ENCODE measurements at places on chromosomes 1 and 21. TPM values are rescaled to one million over a fixed set of nuclear protein-coding genes. Genes with fewer than 3 reads are reported as not detected.

Gene LIN28A
- total RNA-seq = not detected

Gene VCAM1
- 22.4 TPM for total RNA-seq

Gene SPRR1A
- total RNA-seq = not detected

Gene SAMSN1
- 4.6 TPM for total RNA-seq

Gene CITED4
- total RNA-seq = 180 TPM

Gene SPRR3
- total RNA-seq = not detected

Gene HSPA6
- 0.66 TPM for total RNA-seq

Gene NCAM2
- 0.26 TPM for total RNA-seq

Gene HAPLN2
- total RNA-seq = not detected

Gene SPAG17
- total RNA-seq = not detected

Gene ALPL
- total RNA-seq = 3.4 TPM

Gene TFAP2E
- not detected for total RNA-seq

Gene PTGER3
- total RNA-seq = 65.3 TPM

Gene NR5A2
- total RNA-seq = 98.3 TPM

Gene RIPK4
- total RNA-seq = 18.1 TPM

Gene RPAP2
- total RNA-seq = 4.9 TPM

Gene SPRR4
- not detected for total RNA-seq

Gene NEGR1
- total RNA-seq = 6.3 TPM

Gene SKI
- total RNA-seq = 15.8 TPM

Gene ADORA1
- total RNA-seq = 16.1 TPM

Gene SPATA17
- total RNA-seq = 2.6 TPM

Gene CRNN
- total RNA-seq = not detected

Gene AIRE
- 1.0 TPM for total RNA-seq

Gene ASTN1
- 0.66 TPM for total RNA-seq

Gene PLA2G2A
- 9.3 TPM for total RNA-seq

Gene CACNA1S
- total RNA-seq = not detected

Gene VHLL
- total RNA-seq = not detected
